ENCODE measurements at places on chromosomes 6 and 20.

GRCh38 chr6:81818901-81819361 is 66.5 kb upstream of the TENT5A start:
- DNase-seq: no peak

DNA sequence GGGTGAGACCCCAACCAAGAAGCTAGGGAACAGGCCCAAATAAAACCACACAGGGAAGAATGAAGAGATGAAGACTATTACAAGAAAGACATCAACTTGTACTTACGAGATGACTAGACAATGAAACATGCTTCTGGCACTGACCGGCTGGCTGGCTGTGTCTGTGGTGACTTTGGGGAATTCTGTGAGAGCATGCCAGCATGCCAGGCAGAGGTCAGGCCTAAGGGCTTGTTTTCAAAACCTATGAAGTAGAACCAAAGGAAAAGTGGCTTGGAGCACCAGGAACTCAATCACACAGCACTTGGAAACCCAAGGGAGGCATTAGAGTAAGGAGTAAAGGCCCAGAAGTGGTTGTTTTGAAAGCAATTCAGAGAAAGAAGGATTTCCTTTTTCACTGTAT is 28.4 kb upstream of the GSTA3 start:
- no peak for DNase-seq

- DNase-seq: no peak
Observed at GRCh38 chr6:1618311-1619097, 8.8 kb downstream of the FOXC1 start.

- no peak for DNase-seq
Observed at GRCh38 chr20:22489626-22490286, 94.6 kb downstream of the FOXA2 start.

DNA sequence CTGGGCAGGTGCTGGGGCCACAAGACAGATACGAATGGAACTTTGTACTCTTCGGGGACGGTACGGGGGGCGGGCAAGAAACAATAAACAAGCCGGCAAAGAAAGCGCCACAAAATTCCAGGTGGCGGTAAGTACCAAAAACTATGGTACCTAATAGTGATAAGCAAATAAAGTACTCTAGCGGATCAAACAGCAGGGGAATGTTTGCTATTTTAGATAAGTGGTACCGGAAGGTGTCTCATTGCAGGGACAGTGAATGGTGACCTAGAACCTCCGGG is 15.1 kb upstream of the RIPK1 start:
- no peak for DNase-seq

- DNase-seq: no peak
Observed at GRCh38 chr6:29968130-29968529, 25.8 kb downstream of the HLA-A start.

DNA sequence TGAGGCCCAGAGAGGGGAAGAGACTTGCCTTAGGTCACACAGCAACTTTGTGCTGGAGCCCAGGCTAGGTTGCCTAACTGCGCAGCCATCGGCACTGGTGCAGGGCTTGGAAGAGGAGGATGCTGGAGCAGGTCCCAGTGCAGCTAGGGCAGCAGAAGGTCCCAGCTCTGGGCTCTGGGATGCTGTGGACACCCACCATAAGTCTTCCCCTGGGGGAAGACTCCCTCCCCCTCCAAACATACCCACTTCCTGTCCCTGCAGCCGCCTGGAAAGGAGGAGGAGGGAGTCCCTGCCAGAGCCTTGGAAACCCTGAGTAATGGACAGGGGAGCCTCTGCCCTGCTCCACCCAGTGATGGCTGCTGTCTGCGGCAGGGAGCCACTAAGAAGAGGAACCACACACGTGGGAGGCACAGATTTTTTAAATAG is 93.6 kb downstream of the NCR2 start:
- DNase-seq: no peak

DNA sequence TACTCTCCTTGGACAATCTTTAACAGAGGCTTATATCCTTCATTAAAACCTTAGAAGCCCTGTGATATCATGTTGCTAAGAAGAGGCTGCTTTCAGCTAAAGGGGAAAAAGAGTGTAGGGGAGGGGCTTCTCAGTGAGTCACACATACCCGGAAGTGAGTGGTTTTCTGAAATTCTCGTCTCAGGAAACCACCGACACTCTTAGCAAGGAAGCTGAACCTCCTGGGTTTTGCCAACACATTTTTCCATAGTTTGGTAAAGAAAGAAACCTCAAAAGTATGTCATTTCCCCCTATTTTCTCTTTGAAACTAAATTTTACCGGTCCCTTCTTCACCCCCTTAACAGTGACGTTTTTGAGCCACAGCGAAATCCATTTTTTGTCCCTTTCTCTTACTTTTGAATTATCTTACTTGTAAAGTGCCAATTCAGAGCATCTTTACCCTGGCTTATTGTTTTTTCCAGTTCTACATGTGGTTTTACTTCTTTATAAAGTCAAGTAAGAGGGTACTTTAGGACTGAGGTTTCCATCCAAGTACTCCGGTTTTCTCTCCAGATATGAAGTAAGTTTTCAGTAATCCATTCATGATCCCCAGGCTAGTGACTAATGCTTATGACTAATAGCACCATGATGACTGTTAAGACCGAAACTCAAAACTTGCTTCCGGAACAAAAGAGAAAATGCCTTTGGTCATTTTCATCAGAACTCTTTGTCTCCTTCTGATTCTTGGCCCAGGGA is 219.3 kb downstream of the ARHGAP18 start:
- peak; percentile 21 for DNase-seq

DNA sequence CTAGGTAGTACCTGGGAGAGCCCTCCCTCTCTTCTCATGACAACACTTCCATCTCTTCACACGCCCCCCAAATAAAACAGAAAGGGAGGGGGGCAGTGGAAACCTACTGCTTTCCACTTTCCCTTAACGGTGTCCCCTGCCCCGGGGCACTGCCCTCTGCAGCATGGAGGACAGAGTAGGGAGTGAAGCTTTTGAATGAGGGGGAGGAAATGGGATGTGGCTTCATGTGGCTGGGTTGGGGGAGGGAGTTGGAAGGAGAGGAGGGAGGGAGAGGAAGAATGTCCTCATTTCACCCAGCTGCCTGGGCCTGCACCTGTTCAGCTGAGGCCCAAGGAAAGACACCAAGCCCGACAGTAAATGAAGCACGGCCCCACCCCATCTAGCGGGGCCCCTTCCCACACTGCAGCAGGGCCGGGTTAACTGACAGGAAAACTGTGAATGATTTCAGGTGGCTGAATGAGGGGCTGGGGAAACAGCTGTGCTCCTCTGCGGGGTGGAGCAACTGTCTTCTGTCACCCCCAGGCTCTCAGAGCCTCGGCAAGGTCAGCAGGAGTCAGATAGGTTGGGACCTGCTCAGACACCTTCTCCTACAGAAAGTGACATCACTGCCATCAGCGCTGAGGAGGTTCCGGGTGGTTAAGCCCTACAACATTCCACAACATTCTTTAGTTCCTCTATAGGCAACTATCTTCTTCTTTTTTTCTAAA is 40.0 kb upstream of the TAF8 start:
- DNase-seq: no peak

DNA sequence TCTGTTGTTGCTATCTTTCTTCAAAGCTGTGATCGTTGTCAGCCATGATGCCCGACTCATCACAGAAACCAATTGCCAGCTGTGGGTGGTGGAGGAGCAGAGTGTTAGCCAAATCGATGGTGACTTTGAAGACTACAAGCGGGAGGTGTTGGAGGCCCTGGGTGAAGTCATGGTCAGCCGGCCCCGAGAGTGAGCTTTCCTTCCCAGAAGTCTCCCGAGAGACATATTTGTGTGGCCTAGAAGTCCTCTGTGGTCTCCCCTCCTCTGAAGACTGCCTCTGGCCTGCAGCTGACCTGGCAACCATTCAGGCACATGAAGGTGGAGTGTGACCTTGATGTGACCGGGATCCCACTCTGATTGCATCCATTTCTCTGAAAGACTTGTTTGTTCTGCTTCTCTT is 19.3 kb downstream of the ABCF1 start:
- DNase-seq: no peak

- no peak for DNase-seq
Observed at GRCh38 chr6:143023695-143024094, 37.0 kb upstream of the AIG1 start.

- peak; percentile 11 for DNase-seq
Observed at GRCh38 chr6:41846666-41847237, 48.4 kb downstream of the USP49 start.

DNA sequence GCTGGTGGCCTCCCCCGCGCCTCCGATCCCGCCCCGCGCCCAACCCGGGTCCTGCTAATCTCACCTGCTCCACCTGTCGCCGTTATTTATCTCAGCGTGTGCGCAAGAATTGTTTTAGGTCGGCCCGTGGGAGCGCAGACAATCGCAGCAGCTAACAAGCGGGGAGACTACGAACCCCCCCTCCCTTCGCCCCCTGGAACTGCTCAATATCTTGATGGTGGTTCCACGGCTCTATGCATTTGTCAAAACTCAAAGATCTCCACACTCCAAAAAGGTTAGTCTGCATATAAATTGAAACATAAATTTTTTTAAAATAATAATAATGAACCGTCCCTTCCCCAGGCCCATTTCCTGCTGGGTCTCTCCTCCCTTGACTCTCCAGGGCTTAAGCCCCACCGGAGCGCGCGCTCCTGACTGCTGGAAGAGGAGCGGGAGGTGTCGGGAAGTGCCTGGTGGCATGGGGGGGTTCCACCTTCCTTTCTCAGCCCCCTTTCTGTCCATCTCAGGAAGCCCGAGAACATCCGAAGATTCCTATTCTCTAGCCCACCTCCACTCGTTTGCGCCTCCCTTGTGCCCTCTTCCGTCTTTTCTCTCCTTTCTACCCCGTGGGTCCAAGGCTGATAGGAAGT is 1.6 kb upstream of the MDGA1 start:
- no peak for DNase-seq

GRCh38 chr20:14963262-14963663 is 625.9 kb upstream of the FLRT3 start:
- DNase-seq: no peak

- peak; percentile 3 for DNase-seq
Observed at GRCh38 chr6:33343953-33344611, 26.5 kb upstream of the ZBTB22 start.

DNA sequence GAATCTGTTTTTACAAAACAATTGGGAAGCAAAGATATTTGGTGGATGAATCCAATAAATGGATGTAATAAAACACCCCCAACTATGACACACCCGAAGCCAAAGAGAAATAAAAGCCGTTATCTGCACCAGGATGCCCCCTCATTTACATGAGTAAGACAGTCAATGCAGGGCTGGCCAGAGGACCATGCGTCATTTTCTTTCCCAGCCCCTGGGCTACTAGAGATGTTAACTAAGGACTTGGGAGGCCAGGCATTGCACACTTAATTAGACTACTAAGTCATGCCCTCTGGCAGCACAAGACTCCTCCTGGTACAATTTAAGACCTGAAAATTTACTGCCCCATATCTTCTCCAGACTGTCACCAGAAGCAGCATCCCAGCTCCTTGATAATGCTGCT is 3.2 kb downstream of the LEMD2 start:
- no peak for DNase-seq

All from activated naive CD8-positive, alpha-beta T cell treated with anti-CD3 and anti-CD28 coated beads, Interleukin-2, amount 50 U/mL, for 16 hours (primary cell).